ENCODE measurements at places on chromosomes 16 and 17.

DNA sequence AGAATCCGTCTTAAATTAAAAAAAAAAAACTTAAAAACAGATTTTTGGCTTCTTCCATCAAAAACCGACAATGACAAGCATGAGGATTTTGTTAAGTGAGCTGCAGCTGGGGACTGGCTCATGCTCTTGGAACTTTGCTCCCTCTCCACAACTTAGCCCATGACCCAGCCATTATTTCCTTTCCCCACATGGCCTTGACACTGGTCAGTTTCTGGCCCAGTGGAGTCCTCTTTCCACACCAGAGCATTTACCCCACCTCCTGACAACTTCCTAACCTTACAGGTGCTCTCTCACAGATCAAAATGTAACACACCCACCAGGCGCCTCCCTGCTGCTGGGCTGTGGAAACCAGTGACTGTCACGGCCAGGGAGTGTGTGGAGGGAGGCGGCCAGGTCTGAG is 62.7 kb upstream of the ZNF267 start:
- no peak for DNase-seq

DNA sequence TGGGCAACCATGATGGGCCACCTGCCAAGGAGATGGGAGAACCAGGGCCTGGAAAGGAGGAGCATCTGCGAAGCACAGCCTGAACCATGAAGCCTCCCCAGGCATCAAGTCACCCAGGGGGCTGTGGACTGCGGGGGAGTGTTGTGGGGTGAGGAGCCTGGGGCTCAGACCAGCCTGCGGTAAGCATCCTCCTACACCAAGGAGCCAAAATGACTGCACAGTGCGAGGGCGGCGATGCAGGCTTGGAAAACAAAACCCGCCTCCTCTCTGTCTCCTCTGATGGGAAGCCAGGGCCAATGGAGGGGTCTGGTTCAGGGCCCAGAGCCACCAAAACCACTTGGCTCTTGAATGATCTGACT is 18.1 kb upstream of the MAF start:
- DNase-seq: no peak

- DNase-seq: peak; percentile 65
These were observed 5.4 kb downstream of the NAT9 start for GRCh38 chr17:74770498-74771318.

GRCh38 chr16:53692146-53692545 is 11.5 kb downstream of the RPGRIP1L start:
- DNase-seq: no peak

DNA sequence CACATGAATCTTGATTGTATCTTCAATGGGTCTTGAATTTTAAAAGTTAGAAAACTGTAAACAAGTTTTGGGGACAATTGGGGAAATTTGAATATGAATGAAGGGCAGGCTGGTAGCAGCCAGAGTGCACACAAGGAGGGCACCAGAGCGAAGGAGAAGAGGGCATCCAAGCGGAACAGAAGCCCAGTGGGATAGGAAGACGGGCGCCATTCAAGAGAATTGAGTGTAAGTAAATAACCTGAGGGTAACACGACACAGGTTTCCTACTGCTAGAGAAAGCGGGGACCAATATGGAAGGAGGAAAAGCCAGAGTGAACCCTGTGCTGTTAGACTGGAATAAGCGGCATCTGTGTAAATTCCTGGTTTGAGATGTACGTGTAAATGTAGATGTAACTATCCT is 115.1 kb upstream of the CCL2 start:
- DNase-seq: no peak

DNA sequence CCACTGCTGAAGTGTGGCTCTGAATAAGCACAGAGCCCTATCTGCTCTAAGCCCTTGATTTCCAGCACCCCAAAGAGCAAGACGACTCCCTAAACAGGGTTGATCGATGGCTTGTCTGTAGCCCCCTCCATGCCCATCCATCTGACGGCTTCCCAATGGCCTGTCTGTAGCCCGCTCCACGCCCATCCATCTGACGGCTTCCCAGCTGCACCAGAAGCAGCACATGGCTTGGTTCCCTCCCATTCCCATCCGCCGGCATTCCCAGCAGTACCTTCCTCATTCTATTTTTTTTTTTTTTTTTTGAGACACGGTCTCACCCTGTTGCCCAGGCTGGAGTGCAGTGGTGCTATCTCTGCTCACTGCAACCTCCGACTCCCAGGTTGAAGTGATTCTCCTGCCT is 64.5 kb downstream of the RBFOX3 start:
- DNase-seq: no peak

DNA sequence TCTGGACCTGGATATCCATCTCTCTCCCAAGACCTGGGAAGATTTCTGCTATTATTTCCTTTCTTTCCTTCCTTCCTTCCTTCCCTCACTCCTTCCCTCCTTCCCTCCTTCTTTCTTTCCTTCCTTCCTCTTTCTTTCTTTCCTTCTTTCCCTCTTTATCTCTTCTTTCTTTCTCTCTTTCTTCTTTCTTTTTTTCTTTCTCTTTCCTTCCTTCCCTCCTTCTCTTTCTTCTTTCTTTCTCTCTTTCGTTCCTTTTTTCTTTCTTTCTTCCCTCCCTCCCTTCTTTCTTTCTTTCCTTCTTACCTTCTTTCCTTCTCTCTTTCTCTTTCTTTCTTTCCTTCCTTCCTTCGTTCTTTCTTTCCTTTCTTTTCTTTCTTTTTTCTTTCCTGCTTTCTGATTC is 37.8 kb upstream of the N4BP1 start:
- no peak for DNase-seq

- DNase-seq: no peak
These were observed 202.8 kb upstream of the CPHXL start for GRCh38 chr16:75929046-75929445.

GRCh38 chr17:20611309-20611708 is 31.8 kb downstream of the CDRT15L2 start:
- DNase-seq: no peak

DNA sequence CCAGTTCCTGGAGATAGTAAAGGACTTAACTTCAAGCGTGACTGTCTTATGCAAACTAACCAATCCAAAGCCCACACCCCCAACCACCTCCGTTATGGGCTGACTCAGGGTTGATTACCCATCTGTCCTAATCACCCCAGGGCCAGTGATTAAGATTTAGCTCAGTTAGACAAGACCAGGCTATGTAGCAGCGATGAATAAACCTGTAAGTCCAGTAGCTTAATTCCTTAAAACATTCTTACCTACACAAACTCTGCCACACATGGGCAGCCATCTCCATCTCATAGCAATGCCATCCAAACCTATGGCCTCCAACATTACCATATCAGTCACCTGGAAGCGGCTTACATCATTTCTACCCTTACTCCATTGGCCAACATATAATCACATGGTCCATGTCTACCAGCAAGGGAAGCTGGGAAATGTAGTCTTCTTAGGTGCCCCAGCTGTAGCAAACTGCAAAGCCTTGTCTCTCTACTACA is 266.7 kb downstream of the SHISA9 start:
- no peak for DNase-seq

GRCh38 chr16:65510850-65511249 is 389.0 kb upstream of the CDH11 start:
- DNase-seq: no peak

- no peak for DNase-seq
These were observed 1.4 kb downstream of the CARHSP1 start for GRCh38 chr16:8867216-8867931.

DNA sequence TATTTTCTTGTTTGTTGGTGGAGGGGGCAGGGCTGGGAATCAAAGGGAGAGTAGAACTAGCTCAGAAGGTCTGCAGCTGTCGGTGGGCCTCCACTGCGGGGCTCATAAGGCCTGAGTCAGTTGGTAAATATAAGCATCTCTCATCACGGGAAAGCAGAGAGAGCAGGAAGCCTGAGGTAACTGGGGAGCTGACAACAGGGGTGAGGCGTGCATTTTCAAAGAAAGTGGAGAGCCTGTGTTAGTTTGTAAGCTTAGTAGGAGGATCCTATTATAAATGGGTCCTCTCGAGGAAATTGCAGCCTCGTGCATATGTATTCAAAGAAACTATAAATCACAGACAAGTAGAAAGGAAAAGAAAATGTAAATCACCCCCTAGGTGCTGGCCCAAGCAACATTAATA is 221.0 kb upstream of the CDH13 start:
- DNase-seq: no peak

GRCh38 chr16:81928975-81929374 is 82.3 kb downstream of the SDR42E1 start:
- DNase-seq: no peak

- DNase-seq: no peak
These were observed 2.3 kb downstream of the GAS2L2 start for GRCh38 chr17:35750526-35751395.

GRCh38 chr17:1055751-1056645 is 59.1 kb downstream of the TIMM22 start:
- peak; percentile 8 for DNase-seq

DNA sequence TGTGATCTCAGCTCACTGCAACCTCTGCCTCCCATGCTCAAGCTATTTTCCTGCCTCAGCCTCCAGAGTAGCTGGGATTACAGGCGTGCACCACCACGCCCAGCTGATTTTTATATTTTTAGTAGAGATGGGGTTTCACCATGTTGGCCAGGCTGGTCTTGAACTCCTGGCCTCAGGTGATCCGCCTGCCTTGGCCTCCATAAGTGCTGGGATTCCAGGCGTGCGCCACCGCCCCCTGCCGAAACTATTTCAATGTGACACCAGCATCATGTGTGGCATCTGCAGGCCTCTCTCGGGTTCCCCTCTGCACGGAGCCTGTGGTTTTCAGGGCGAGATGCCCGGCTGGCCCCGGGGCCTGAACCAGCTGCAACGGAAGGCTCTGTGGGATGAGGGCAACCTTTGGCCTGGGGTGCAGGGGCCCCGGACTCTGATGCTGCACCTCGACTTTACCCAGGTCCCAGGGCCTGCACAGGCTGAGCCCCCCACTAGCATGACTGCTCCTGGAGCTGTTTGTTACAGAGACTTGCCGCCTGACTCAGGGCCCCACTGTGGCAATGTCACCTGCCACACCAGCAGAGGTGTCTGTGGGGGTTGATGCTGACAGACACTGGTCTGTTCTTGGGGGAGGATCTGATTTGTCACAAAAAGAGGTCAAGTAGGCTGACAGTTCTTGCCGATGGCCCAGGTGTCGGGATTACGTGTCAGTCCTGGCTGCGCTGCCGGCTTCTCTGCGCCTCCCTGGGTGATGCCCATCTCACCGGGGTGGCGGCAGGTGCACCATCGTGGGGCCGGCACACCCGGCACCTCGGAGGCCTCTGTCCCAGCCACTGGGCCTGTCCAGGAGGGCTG is 8.6 kb upstream of the TEX19 start:
- DNase-seq: no peak

DNA sequence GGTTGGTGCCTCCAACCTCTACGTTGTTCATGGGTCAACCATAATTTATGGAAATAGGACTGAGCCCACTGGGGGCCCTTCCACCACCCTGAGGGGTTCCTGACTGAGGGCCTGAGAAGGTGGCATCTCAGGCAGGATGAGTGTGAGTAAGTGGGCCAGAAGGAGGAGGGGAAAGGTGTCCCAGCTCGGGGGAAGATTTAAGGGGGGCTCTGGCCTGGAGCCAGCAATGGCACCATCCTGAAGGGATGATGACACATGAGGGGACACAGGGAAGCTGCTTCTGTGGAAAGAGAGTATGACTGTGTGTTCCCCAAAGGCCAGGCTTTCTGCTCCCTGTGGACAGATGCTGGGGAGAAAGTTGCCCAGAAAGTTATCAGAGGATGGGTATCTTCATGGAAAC is 18.7 kb downstream of the MYL4 start:
- DNase-seq: no peak

GRCh38 chr16:80440667-80441066 is 100.1 kb upstream of the DYNLRB2 start:
- DNase-seq: no peak

DNA sequence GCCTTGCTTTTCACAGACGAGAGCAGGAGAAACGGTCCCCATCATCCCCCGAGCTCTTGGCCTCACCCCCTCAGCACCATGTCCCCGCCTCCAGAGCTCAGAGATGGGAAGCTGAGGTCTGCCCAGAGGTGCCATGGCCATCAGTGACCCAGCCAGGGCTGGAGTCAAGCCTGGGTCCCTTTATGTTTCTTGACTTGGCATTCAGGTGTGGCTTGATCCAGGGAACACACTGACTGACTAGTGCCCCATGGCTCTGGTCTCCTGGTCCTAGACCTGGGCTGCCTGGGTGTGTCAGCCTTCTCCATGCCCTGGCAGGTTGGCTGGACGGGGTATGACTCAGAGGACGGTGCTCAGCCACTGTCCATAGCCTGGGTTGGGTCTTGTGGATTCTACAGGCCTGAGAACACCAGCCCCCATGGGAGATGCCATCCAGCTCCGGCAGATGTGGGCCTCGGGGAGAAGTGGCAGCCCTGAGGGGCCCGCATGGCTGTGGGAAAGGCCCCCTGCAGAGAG is 54.2 kb downstream of the ZFPM1 start:
- no peak for DNase-seq

DNA sequence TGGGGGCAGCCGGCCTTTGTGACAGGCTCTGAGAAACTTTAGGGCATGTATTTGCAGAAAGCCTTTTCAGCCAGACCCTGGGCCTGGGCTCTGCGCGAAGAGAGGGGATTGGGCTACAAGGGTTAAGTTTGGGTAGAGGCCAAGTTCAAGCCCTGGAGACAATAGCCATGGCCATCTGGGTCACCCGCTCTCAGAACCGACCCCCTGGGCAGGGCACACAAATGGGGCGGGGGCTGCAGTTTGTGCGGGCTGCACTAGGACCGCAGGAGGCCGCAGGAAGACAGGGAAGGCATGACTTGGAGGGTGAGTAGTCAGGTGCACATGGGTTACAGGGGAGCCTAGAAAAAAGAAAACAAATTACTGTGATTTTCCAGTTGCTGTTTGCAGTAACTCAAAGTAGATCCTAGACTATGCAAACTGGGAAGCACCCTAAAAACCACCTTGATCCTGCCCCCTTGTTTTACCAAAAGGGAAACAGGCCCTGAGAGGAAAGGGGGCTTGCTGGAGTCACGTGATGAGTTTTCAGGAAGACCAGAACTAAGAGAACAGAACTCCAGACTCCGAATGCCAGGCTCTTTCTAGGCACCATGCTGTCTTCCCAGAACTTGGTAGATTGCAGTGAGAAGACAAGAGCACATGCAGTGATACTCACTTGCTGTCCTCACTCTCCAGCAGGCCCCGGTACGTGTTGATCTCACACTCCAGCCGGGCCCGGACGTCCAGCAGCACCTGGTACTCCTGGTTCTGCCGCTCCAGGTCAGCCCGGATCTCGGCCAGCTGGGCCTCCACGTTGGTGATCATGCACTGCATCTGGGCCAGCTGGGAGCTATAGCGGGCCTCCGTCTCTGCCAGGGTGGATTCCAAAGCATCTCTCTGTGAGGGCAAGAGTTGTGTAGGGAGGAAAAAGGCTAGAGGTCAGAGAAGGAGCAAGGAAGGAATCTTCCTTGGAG is 3.8 kb downstream of the KRT35 start:
- DNase-seq: no peak

DNA sequence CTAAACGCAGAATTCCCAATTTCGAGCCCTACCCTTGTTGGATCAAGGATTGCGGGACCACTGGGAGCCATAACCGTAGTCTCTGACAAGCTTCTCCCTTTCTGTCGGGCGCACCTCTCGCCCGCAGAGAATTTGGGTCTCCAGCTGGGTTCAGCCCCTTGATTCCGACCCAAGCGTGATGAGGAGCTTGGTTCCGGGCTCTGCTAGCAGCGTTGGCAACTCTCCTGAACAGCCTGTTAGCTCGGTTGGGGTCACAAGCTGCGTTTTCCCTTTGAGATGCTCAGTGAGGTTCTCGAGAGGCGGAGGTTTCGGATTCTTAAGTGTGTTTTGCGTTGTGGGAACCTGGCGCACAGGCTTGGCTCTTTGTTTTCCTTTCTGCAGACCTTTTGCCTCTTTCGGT is 655 bp downstream of the ATXN1L start:
- DNase-seq: no peak

GRCh38 chr17:34549966-34550365 is 29.4 kb upstream of the TMEM132E start:
- no peak for DNase-seq

Data from activated CD8-positive, alpha-beta memory T cell treated with anti-CD3 and anti-CD28 coated beads for 1 hour (primary cell).